ENCODE measurements at places on chromosomes 7 and 10.

GRCh38 chr7:19558527-19558926, 150.3 kb downstream of the POLR1F start:
- DNase-seq, result no peak

DNA sequence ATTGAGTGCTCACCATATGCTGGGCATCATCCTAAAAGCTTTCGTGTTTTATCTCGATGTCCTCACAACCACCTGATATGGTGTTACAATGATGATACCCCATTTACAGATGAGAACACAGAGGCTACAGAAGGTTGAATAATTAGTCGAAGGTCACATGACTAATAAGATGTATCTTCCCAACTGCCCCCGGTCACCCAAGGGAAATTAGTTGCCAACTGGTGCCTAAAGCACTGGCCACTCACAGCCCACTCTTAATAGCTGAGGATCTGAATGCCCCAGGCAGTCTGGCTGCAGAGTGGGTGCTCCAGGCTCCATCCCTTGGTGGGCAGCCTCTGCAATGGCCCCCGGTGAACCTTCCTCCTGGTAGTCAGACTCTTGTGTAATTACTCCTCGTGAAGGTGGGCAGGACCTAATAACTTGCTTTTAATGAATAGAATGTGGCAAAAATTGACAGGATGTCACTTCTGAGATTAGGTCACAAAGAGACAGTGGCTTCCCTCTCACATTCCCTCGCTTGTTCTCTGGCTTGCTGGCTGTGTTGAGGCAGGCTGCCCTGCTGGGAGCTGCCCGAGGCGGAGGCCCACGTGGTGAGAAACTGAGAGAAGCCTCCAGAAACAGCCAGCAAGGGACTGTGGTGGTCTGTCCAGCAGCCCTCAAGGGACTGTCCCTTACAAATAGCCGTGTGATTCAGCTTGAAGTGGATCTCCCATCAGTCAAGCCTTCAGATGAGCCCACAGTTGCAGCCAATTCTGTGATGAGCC, 109.4 kb downstream of the ARHGAP22 start:
- no peak for DNase-seq

DNA sequence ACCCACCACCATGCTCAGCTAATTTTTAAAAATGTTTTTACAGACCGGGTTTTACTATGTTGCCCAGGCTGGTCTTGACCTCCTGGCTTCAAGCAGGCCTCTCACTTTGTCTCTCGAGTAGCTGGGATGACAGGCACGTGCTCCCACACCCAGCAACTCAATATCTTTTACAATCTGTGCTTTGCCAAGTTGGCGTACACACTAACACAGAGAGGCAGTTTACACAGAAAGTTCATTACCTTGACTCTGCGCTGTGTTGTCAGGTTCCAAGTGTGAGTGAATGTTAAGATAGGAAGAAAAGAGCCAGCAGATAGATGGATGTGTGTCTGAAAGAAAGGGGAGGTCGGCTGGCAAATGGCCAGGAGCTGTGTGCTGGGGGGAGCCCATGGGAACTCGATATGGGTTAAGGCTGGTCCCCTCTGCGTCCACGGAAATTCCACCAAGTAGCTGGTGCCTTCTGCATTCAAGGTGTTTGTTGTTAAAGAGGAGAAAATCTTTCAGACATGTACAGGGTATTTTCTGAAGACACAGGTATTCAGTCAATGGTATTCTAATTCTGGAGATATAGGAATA, 299.8 kb downstream of the CAMK1D start:
- no peak for DNase-seq

GRCh38 chr7:142077762-142078161, 33.8 kb upstream of the MGAM2 start:
- DNase-seq, result no peak

DNA sequence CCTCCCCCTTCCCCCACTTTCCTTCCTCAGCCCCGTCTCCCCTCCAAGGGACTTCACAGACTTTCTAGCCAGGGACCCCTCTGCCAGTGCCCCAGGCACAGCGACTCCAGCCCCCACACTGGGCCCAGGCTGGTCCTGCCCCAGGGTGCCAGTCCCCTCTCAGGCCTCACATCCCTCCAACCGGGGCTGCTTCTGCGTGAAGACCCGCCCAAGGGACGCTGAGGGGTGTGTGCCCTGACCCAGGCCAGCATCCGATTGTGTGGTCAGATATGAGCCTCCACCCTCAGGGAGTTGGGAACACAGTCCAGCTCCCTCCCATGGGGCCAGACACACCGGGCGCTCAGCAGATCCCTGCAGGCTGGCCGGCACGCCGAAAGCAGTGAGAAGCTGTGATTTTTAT, 97.0 kb downstream of the MICALL2 start:
- DNase-seq, result no peak

DNA sequence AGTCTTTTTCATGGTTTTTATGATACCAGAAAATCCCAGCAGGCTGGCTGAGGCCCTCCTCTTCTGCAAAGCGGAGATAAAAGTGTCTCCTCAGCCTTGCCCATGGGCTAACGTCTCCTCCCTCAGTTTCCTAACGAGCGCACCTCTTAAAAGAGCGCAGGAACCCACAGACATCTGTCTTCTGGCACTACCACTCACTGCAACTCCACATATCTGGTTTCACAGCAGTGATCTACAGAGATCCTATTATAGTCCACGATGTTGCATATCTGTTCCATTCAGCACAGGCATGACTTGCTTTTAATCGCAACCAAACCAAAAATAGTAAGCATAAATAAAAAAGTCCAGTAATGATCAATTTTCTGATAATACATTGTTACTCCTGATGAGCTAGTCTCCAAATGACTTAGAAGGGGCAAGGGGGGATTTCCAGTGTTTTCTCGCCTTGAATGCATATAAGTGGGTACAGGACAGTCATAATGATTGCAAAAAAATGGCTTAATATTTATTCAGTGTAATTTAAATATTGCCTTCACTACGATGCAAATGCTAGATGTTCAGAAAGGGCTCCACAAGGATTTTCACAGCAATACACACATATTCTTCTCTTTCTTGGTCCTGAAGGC, 20.9 kb downstream of the ANKRD22 start:
- DNase-seq, result no peak

DNA sequence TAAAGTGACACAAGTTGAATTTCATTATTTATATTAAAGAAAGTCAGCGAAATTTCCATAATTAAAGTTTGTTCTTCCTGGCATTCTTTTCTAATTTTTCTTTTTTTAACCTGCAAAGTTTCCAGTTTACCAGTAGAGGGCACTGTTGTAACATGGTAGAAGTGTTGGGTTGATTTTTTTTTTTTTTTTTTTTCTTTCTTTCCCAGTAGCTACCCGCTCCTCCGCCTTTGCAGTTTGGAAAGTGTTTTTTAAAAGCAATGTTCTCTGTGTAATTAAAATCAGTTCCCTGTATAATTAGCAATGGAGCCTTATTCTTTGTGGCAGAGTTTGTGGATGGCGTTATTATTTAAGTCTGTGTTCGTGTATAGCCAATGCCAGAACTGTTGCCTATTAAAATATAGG, 53.7 kb downstream of the TAF3 start:
- no peak for DNase-seq

DNA sequence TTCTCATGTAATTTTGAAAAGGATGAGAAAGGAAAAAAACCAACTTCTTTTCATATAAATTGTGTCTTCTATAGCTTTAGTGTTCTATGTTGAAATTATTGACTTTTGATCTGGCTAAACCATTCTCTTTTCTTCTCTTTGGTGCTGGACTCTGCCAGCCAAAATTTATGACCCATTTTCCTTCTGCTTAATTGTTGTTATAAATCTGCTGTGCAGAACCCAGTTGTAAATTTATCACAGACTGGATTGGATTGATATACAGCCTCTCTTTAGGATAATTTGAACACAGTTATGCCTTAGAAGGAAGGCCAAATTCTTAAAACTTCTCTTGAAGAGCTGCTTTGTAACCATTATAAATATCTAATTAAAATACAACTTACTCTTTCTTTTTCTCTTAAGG, 93.8 kb downstream of the PARP12 start:
- DNase-seq, result no peak

- DNase-seq, result peak; percentile 11
Measured at GRCh38 chr10:60943316-60944057, 498 bp downstream of the RHOBTB1 start.

DNA sequence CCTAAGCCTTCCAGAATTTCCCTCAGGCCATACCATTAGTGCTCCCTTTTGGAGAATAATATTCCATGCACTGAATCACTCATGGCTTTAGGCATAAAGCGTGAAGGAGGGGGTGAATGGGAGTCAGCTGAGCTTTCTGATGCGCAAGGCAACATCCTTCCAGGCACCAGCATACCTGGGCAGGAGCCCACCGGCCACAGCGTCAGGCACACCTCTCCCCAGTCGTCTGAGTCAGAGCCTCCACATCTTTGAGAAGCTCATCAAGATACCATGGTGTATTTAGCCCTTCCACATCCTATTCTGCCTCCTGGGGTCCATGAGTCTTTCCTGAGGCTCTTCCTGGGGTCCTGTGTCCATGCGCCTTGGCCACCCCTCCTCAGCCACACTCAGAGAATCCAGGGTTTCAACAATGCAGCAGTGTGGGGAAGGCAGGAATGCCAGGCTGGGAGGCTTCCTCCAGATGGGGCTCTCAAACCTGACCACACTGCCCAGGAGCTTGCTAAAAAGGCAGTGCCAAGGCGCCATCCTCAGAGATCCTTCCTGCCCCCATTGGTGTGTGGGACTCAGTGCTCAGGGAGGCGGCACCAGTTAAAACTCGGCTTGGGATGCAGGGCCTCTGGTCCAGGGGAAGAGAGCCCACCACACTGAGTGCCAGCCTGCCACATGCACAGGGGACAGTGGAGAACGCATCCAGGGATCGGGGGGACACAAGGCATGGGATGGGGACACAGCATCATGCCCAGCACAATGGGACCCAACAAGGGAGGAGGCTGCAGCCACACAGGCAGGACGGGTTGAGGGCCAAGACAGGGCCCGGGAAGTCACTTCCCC, 31.6 kb downstream of the RASGEF1A start:
- no peak for DNase-seq

GRCh38 chr7:77346441-77346840, 69.7 kb downstream of the GSAP start:
- DNase-seq, result no peak

GRCh38 chr7:36667007-36667745, 57.1 kb downstream of the AOAH start:
- DNase-seq, result no peak

All from activated CD4-positive, alpha-beta T cell treated with anti-CD3 and anti-CD28 coated beads, Interleukin-2, amount 50 U/mL, for 48 hours (primary cell).